T-helper 2 cell (primary cell): ENCODE measurements at places on chromosomes 16 and 17.

GRCh38 chr17:57985675-57985974 lies 2.4 kb downstream of the VEZF1 start:
- DNase-seq = no peak

GRCh38 chr17:60396412-60396811 lies 4.5 kb upstream of the USP32 start:
- DNase-seq = no peak

- no peak for DNase-seq
Observed at GRCh38 chr17:39118674-39119419, 32.6 kb downstream of the PLXDC1 start.

DNA sequence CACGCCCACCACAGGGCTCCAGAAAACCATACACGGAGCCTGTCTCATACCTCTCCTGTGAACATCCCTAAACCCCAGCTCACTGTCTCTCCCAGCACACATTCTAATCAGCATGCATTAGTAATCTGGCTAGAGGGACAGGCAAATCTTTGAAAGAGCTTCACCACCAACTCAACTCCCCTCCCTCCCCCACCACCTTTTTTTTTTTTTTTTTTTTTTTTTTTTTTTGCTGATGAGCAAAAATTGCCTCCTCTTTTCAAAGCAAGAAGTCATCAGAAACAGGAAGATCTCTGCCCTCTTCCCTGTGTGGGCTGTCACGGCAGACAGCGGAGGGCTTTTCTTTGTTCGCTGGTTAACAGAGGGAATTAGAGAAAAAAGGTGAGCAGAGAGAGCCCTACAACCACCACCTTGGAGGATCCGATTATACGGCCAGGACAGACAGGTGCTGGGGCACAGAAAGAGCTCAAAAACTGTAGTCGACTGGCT lies 19.9 kb downstream of the GAS7 start:
- no peak for DNase-seq

- no peak for DNase-seq
Observed at GRCh38 chr17:82389379-82389778, 17.8 kb downstream of the UTS2R start.

DNA sequence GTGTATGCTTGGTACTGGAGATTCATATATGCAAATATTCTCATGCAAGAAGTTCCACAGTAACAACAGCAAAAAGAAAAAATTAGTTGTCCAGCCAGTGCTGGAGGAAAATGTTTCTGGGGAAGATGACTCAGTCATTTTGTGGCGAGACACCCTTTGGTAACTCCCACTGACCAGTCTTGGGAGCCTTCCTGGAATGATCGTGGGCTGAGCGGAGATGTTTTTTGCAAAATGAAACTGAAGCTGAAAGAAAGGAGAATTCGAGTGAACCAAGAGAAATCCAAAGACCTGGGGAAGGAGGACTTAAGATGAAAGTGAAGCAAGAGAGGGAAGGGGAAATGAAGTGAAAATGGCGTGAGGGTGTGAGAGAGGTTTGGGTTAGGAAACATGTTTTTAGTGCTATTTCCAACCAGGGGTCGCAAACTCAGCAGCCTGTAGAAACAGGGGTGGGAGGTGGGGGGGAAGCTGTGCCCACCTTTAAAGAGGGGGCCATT lies 5.2 kb downstream of the ITPRIPL2 start:
- DNase-seq = no peak

DNA sequence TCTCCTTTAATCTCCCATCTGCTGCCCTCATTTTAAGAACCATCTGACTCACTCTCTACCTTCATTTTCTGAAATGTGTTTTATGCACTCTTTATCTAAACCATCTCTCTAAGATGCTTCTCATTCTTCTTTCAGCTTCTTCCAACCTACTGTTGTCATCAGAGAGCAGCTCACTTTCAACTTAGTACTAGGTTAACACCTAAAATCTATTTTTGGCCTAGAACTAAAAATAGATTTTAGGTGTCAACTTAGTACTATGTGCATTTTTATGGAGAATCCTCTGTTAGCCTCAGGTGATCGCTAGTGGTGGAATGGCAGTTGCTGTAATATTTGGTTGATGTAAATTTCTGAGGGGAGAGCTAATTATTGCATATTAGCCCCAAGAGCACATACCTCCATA lies 277.1 kb downstream of the KCNJ2 start:
- no peak for DNase-seq

- DNase-seq = no peak
Observed at GRCh38 chr17:81522491-81523401, 5.4 kb upstream of the FSCN2 start.

DNA sequence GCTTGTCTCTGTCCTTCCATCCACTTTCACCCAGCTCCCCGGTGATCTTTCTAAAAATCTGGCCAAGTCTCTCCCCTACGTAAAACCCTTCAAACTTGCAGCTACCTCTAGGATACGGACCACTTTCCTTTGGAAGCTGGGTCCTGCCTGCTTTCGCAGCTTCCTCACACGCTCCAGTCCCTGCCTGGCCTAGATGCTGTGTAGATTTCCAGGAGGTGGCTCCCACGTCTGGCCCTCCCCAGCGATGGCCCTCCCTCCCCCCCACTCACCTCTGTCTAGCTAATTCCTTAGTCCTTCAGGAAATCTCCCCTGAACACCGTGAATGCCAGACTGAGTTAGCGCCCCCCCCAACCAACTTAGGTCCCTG lies 579 bp upstream of the LRRC59 start:
- DNase-seq = no peak

- DNase-seq = no peak
Observed at GRCh38 chr17:8243827-8244226, 4.0 kb downstream of the CTC1 start.

DNA sequence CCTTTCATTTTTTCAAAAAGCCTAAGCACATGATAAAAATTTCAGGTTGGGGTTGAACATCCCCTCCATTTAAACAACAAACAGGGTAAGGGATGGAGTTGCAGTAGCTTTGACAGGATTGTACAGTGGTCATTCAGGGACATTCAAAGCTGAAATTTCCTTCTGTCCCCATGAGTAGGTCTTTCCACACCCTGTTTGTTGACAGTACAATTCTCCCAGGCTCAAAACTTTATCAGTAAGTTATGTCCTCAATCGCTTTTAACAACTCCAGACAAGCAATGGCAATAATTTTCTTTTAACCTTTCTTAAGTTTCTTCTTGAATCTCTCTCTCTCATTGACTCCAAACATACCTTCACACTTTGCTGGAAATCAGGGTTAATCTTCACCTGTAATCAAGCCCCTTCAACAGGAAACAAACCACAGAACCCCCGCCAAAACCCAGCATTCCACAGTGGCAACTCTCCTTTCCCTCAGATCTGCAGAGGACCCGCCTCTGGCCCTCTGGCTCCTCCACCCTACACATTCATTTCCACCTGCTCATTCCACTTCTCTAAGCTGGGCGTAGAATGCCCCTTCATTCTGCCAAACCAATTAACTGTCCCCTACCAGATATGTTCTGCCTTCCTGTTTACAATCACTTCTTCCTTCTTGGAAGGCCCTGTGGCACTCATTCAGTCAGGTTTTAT lies 20.7 kb downstream of the TXNDC11 start:
- DNase-seq = no peak

GRCh38 chr17:64183815-64184214 lies 53.9 kb upstream of the ERN1 start:
- DNase-seq = no peak

- no peak for DNase-seq
Observed at GRCh38 chr17:61294777-61295176, 104.9 kb upstream of the TBX2 start.

- DNase-seq = peak; percentile 71
Observed at GRCh38 chr16:11914210-11915113, 1.3 kb downstream of the GSPT1 start.

DNA sequence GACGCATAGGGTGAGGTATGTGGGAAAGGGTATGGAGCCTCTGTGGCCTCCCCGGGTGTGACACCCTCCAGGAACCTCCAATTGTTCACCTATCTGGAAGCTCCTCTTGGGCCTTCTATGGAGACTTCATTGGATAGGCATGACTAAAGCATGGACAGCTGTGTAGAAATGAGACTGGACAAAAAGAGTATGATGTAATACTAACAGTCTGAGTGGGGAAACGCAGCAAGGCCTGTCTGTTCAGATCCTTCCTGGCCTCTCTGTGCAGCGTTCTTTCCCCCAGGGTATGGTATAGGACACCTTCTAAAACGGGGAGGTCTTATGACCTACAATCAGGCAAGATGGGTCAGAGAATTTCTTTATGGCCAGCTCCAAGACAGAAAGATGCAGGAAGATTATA lies 30.7 kb upstream of the CCNF start:
- no peak for DNase-seq

DNA sequence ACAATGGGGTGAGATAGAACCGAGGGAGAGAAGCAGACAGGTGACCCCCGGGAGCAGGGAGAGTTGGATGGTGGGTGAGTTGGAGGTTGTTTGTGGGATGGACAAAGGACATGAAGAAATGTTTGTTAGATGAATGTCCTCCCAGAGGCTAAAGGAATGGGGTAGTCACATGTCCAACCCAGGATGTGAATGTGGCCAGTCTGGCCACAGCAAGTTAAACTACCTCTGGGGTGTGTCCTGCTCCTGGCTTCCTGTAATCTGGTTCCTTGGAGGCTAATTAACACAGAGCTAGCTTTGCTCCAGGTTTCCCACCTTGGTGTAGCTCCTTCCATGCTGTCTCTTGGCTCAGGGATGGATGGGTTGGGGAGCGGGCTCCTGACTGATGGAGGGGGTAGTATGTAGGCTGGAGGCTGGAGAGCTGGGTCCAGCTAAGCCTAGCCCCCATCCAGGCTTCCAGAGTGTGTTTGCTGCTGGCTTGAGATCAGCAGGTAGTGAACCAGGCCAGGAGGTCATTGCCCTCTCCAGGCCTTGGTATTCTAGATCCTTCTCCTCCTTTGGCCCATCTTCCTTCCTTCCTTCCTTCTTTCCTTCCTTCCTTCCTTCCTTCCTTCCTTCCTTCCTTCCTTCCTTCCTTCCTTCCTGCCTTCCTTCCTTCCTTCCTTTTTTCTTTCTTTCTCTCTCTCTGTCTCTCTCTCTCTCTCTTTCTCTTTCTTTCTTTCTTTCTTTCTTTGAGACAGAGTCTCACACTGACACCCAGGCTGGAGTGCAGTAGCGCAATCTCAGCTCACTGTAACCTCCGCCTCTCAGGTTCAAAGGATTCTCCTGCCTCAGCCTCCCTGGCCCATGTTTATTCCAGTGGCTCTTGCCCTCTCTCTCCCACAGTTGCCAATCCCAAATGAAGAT lies 28.0 kb upstream of the UBE2G1 start:
- DNase-seq = no peak

DNA sequence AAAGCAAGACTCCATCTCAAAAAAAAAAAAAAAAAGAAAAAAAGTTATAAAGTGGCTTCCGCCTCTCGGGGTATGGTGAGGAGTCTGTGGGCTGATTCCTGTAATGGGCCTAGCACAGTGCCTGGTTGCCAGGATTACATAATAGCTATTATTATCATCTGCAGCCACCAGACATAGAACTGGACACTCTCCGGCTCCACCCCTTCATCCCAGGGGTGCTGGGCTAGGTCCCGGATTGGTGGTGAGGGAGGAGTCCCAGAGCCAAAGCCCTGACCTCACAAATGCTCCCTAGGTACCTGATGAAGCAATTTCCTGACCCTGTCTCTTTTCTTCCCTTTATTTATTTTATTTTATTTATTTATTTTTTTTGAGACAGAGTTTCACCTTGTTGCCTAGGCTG lies 11.6 kb upstream of the ADGRG1 start:
- no peak for DNase-seq

GRCh38 chr17:44311562-44312181 lies 3.3 kb downstream of the RUNDC3A start:
- DNase-seq = no peak

- no peak for DNase-seq
Observed at GRCh38 chr17:3915581-3915994, 677 bp downstream of the P2RX1 start.

DNA sequence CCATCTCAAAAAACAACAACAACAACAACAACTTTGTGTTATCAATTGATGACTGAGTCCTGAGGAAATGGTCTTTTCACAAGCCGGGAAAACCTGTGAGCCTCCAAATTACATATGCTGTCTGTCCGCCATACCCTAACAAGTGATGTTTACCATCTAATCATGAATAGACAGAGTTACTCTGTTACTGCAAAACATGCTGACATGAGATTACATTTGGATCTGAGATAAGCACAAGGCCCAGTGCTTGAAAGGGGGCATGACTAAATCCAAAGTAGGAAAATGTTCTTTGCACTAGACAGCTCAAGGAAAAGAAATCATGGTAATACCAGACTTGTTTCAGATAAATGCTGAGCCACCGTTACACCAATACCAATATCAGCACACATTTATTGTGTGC lies 8.6 kb upstream of the ATXN1L start:
- DNase-seq = no peak

DNA sequence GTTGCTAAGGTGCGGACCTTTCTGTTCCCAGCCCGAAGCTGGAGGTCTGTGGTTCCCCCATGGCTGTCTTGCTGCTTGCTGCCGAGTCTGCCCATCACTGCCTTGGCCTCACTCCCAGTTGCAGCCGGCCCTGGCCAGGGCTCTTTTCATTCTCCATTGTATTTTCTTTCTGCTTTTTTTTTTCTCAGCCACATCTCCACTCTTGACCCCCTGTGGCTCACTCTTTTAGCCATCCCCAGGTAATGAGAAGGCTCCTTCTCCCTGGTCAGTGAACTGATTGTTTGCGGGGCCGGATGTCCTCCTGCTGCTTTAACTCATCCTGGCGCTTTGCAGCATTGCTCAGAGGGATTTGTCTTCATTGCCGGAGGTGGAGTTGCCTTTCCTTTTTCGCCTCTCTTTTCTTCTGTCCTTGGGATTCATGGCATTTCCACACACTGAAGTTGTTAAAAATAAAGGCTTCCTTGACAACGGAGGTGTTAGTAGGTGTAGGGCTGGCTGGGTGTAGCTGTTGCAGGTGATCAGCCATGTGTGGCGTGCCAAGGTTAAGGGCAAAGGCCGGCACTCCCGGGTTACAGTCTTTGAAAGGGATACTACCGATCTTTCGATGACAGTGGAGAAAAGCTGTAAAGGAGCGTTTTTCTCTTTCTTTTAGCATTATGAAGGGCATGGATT lies 34.1 kb downstream of the MAP2K6 start:
- DNase-seq = no peak

GRCh38 chr16:626787-627453 lies 3.9 kb upstream of the WFIKKN1 start:
- no peak for DNase-seq

DNA sequence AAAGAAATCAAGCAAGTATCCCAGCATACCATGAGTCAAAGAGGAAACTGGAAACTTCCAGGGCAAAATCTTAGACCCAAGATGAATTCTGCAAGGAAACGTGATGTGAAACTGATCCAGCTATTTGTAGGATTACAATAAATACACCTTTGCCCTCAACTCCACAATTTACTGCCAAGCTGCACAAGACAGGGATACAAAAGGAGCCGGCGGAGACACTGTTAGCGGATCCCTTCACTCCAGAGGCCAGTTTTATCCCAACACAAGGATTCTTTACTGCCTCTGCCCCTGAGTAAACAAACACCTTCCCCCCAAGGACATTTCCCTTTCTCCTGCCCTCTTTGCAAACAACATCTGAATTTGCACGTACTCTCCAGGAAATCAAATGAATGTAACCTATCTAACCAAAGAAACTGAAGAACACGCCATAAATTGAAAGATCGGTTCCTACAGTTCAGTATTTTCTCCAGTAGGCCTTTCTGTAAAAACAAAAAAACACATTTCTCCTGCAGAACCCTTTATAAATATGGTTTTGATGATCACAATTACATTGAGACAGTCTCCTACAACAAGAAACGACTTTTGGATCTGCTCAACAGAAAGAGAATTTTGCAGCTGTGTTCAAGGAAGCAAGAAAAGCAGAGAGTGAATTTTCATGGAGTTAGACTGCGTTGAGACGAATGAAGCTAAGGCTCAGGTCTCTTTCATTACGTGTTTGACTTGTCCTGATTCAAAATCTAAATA lies 1.4 kb upstream of the CBX2 start:
- no peak for DNase-seq

- no peak for DNase-seq
Observed at GRCh38 chr16:83717308-83717707, 90.5 kb upstream of the HSBP1 start.
